Cardiac septum (tissue), 1 donor: ENCODE measurements at places on chromosomes 12 and 14. TPM values are rescaled to one million over a fixed set of nuclear protein-coding genes. Genes with fewer than 3 reads are reported as not detected.

The FOXM1 gene
- 0.24 TPM for total RNA-seq

The NINJ2 gene
- 3.9 TPM for total RNA-seq

The RFX4 gene
- not detected for total RNA-seq

The ACOT6 gene
- total RNA-seq = not detected

The CACNA1C gene
- 182 TPM for total RNA-seq

The DPF3 gene
- 36.5 TPM for total RNA-seq

The LAG3 gene
- total RNA-seq = 0.57 TPM

The KRT78 gene
- total RNA-seq = not detected

DNA sequence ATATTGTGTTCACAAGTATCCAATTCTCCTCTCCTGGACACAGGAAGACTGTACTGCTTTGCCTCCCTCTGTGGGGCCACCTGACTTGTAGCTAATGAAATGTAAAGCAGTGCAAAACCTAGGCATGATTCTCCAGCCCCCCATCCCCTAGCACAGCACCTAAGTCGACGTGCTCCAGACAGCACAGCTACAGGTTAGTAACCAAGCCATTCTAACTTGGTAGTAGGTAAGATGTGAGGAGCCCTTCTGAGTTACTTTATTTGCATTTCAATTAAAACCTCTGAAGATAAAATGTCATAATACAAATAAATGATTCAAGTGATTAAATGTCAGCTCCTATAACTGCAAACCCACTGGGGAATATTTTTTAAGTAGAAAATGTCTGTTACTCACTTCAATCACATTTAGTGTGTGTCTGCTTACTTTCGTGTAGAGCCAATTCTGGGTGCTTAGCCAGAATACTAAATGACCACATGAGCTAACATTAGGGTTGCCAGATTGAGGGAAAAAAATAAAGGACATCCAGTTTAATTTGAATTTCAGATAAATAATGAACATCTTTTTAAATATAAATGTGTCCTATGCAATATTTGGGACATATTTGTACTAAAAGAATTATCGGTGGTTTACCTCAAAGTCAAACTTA, 64.8 kb upstream of the HIF1A start:
- no peak for DNase-seq

GRCh38 chr12:130925666-130926015, 28.1 kb upstream of the ADGRD1 start:
- DNase-seq = no peak

- DNase-seq = no peak
Measured at GRCh38 chr12:124293286-124294003, 1.4 kb upstream of the RFLNA start.

DNA sequence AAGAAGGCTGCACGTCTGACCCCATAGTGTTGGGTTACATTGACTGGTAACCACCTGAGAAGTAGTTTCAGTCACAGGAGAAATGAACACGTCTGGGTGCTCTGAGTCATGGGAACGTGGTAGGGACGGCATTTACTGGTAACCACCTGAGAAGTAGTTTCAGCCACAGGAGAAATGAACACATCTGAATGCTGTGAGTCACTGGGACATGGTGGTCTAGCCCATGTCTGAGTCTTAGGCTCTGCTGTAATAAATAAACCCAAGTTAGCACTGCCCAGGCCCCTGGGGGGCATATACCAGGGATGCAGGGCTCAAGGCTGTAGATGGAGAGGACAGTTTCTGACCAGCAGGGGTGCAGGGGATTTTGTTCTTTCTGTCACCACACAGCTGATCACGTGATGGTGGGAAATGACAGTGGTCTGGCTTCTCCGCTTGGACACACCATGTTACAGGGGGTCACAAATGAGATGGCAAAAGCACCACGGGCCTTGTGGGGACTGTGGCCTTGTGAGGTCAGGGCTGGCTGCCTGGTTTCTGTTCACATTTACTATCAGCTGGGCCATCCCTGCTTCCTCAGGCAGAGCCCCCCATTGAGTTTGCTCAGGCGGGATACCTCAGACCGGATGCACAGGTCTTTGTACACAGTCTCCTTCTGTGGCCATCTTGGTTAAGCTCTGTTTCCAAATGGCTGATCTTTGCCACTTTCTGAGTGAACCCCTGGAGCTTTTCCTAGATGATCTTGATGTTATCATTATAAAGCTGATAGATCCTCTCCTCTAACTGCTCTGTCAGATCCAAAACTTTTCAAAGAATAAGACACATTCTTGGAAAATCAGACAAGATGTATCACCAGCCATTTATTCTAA, 9.8 kb upstream of the C12orf42 start:
- no peak for DNase-seq

GRCh38 chr12:68158432-68158831, 1.1 kb downstream of the IFNG start:
- DNase-seq = no peak

GRCh38 chr12:40622246-40622838, 69.9 kb upstream of the CNTN1 start:
- no peak for DNase-seq

- DNase-seq = no peak
Measured at GRCh38 chr12:40947797-40948196, 240.3 kb upstream of the PDZRN4 start.

- no peak for DNase-seq
Measured at GRCh38 chr12:116818341-116818856, 62.8 kb downstream of the HRK start.

DNA sequence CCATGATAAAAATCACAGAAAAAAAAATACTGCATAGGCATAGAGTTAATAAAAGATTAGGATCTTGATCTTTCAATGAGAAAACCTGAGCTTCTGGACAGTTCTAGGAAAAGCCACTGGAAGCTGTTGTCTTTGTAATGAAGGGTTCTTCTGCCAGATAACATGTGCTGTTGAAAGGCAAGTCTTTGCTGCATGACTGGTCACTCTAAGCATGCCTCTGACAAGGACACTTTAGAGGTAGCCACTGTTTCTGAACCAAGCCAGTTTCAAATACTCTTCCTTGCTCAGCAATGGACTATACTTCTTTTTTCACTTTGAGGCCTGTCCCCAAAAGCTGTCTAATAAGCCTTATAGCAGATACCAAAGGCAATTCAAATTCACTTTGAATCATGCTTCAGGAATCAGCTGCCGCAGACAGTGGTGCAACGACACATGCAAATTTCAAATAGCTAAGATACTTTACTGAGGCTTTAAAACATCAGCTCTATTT, 70.2 kb downstream of the BTG1 start:
- no peak for DNase-seq

DNA sequence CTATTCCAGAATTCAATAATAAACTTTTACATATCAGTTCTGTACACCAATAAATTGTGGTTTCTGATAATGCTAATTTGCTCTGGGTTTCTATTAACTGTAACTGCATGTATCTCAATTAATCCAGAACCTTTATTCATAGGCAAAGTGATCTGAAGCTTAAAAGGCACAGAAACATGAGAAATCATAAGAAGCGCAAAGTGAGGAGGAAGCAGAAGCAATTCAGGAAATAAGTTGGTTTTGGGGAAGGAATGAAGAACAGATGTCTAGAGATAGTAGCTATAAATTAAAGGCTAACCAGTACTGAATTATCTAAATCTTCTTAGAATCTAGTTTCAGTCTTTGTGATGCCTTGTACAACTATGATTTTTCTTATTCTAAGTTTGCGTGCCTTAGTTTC, 24.6 kb downstream of the KERA start:
- DNase-seq = no peak

GRCh38 chr12:3054374-3054773, 22.8 kb upstream of the TSPAN9 start:
- DNase-seq = no peak

- no peak for DNase-seq
Measured at GRCh38 chr14:71511152-71511551, 421.1 kb upstream of the RGS6 start.

- no peak for DNase-seq
Measured at GRCh38 chr14:68394764-68395143, 398.1 kb downstream of the ZFP36L1 start.

DNA sequence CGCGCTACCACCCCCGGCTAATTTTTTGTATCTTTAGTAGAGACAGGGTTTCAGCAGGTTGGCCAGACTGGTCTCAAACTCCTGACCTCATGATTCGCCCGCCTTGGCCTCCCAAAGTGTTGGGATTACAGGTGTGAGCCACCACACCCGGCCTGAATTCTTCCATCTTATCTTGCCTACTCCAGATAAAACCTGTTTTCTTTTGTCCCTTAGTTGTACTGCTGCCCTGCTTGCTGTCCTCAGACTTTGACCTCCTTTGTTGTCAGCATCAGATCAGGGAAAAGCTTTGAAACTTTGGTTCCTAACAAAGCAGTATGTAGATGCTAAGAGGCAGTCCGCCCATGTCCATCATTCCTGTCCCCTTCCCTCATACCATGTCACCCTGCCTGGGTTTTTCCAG, 15.9 kb downstream of the COPZ1 start:
- no peak for DNase-seq

GRCh38 chr12:74539261-74539660, 1.6 kb downstream of the ATXN7L3B start:
- DNase-seq = no peak

DNA sequence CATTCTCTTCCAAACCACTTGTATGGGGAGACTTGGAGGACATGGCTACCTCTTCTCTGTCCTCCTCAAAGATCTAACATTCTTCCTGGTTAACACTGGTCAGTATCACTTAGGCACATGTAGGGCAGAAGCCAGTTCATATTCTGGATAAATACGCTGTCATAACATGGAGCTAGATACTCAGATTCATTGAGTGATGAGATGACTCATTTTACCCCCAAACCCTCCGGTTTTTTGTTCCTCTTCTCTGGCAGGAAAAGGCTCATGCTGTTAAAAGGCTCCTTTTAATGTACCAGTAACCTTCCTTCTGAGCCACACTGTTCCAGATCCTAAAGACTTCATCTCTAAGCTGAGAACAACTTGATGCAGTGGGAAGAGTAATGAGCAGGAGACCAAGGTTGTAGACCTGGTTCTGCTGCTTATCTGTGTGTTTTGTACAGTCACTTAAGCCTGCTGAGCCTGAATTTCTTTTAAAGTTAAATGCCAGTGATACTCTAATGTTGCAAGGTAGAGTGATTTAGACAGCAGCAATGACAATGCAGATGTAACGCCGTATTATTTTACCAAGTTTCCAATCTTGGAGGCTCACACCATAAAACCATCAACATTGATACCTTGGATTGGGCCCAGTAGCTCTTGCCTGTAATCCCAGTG, 57.3 kb upstream of the ELK3 start:
- no peak for DNase-seq

DNA sequence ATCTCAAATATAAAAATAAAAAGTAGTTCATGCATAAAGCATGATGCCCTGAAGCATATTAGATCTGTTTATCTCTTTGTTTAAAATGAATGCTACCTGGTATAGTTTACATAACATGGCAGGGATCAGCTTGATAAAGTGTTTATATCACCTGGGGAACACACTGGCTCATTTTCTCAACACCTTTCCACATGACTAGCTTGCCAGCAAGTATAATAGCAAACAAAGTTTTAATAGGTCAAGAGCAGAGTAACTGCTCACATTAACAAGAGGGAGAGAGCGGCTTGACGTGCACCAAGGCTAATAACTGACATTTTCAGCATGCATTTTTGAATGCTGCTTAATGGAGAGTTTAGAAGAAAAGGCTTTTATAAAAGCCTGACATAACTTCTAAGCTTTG, 246.4 kb downstream of the EGLN3 start:
- no peak for DNase-seq

GRCh38 chr14:65150898-65151608, 48.7 kb upstream of the MAX start:
- no peak for DNase-seq
